Activated CD4-positive, alpha-beta T cell treated with anti-CD3 and anti-CD28 coated beads for 24 hours (primary cell): ENCODE measurements at places on chromosomes 1 and 21.

DNA sequence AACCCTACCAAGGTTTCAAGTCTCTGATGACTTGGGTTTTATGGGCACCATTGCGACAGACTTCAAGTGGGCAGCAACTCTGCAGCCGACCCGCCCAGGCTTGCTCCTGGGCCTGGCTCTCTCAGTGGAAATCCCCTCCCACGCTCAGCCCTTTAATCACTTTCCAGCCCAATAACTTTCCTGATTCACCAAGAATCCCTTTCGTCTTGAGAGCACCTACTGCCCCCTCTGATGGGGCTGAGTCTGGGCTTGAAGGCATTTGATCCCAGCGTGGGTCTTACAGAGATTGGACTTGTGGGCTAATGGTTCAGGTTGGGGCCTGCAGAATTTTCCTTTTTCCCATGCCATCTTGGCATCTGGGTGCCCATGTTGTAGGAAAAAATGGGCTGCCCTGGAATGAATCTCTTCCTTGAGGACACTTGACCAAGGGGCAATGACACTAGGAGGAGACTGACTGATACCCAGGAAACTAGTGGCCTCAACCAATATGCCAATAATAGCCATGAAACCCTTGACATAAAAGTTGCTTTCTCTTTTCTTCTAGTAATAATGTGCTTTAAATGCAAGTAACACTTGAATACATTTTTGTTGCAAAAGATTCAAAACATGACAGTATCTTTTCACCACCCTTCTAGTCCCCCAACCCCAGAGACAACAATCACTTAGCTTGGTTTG, 7.8 kb upstream of the PHLDA3 start:
- no peak for DNase-seq

DNA sequence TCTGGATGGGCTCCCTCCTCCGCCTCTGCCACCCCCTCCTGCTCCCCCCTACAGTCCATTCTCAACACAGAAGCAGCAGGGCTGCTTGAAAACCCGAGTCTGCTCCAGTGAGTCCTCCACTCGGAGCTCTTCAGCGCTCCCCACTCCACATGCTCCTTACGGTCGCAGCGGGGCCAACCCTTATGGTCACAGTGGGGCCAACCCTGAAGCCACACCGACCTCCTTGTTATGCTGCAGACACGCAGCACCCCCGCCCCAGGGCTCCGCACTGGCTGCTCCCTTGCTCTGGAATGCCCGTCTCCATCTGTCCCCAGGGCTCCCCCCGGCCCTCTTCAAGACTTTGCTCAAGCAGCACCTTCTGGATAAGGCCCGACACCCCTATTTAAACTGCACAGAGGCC, 22.6 kb downstream of the GPR157 start:
- DNase-seq, result no peak

DNA sequence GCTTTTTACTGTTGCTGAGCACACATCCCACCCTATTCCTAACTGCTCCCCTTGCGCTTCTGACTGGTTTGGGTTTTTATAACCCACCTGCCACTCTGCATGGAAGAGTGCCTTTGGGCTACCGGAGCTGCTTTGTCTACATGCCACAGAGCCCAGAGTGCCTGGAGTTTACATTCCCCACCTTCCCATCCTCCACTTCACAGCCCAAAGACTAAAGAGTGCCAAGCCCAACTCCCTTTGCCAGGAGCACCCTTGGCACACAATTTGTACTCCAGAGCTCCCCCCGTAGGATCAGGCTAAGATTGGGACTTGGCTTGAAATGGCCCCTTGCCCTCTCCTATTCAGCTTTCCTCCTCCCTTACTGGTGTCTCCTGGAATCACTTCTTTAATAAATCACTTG, 63.3 kb downstream of the LHX9 start:
- no peak for DNase-seq

- no peak for DNase-seq
Observed at GRCh38 chr1:29798699-29799566, 562.6 kb downstream of the PTPRU start.

DNA sequence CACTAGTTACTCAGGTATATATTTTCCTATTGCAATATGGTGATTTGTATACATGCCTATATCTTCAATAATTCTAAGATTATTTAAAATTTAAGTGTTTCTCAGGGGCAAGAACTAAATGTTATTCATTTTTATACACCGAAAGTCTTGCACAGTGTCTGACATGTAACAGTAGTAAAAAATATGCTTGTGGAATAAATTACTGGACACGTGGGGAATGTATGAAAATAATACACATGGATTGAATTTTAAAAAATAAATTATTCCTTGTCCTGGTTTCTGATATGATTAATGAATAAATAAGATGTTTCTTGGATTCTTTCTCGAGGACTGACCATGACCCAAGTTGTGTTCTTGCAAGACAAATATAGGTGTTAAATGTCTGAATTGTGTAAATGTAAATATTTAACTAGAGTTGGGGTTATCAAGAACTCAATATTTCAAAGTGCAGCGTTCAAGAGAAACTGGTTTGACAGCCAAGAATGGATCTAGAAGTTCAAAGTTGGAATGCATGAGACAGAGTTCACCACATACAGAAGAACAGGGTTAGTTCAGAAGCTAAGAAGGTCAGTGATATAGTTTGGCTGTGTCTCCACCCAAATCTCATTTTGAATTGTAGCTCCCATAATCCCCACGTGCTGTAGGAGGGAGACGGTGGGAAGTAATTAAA, 142.1 kb upstream of the SPAG17 start:
- DNase-seq, result no peak

DNA sequence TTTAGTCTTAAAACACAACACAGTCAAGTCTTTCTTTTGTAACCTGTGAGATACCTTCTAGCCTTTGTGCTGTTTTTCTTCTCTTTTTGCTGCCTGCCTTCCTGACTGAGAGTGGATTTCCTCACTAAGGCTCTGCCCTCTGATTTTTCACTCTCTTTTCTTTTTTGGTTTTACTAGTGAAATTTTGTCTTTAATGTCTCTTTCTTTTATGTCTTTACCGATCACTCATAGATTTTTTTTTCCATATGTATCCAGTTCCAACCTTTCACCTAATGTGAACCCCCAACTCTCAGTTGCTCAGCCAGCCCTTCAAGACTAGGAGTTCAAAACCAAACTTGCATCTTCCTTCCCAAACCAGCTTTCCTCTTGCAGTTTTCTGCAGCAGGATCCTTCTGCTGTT, 6.5 kb downstream of the LGALS8 start:
- no peak for DNase-seq

DNA sequence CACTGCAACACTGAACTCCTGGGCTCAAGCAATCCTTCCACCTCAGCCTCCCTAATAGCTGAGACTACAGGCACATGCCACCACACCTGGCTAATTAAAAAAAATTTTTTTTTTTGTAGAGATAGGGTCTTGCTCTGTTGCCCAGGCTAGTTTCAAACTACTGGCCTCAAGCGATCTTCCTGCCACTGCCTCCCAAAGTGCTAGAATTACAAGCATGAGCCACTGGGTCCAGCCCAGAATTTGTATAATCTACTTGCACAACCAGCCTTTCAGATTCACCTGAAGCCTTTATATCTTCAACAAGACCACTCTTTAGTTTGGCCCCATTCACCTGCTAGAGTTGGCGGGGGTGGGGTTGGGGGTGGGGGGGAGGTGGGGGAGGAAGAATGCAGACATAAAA, 181.7 kb upstream of the LMO4 start:
- no peak for DNase-seq

GRCh38 chr1:109790735-109791494, 27.2 kb upstream of the EPS8L3 start:
- peak; percentile 66 for DNase-seq

GRCh38 chr1:178160736-178161475, 67.0 kb downstream of the RASAL2 start:
- DNase-seq, result no peak

DNA sequence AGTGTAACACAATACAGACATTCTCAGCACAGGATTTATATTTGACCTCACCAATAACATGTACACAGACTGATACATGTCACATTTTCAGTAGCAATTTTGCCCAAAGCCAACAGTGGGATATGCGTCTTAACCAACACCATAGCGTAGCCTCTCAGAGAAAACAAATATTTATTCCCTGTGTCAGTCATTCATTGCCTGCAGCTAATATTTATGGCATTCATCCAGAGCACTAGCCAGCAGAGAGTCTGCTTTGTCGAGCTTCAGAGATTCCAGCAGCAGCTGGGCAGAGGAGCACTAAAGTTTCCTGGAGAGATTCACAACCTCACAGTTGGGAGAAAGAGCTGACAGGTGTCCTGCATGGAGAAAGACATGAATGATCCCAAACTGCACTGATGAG, 400.7 kb upstream of the DAB1 start:
- DNase-seq, result no peak
